ENCODE measurements at places on chromosomes 4 and X.

DNA sequence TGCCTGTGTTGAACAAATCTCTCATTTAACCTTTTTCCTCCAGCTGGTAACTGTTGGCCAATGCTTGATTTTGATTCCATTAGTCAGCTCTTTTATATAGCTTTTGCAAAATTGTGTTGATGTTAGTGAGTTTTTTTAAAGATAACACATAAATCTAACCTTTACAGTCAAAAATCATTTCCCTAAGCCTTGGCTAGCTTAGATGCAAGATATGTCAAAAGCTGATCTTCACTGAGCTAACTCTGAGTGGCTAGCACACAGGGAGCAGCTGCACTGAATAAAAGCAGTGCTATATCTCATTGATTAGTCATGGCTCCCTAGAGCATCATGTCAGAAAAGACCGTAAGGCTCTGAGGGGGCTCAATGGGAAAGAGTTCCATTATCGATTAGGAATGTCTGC, 78.7 kb downstream of the PPARGC1A start:
- DNase-seq = no peak

GRCh38 chrX:119442286-119442685, 26.0 kb upstream of the SLC25A5 start:
- no peak for DNase-seq

- peak; percentile 87 for DNase-seq
These were observed 141.4 kb downstream of the KLHL8 start for GRCh38 chr4:87078987-87079486.

- DNase-seq = no peak
These were observed 37.0 kb downstream of the SEPSECS start for GRCh38 chr4:25123236-25123635.

DNA sequence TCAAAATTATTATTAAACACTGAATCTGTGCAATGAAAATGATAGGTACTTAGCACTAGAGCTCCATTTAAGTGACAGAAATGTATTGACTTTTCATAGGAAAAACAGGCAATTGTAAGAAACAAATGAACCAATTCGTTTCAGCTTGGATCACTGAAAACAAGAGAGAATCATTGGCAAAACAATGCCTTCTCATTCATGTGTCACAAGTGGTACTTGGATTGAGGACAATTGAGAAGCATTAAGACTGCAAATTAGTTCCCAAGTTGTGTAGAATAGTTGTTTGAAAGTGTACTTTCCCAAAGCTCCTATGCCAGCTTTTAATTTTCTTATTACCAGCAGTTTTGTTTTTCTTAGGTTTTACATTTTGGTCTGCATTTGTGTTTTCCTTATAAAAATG, 20.6 kb downstream of the CNKSR2 start:
- no peak for DNase-seq

DNA sequence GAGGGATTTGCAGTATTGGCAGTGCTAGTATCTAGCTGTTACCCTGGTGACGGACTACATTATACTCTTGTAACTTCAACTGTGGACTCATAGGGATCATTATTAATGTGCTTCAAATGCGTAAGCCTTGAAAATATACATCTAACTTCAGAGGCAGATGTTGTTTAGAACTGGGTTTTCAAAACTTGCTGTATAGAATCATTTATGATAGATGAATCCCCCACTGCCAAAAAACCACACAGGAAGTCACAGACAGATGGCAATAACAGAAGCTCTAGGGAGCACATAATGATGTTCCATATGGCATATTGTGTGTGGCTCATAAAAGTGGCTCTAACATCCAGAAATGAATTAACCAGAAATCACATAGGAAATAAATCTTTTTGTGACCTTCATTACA, 62.3 kb upstream of the RELL1 start:
- DNase-seq = no peak

DNA sequence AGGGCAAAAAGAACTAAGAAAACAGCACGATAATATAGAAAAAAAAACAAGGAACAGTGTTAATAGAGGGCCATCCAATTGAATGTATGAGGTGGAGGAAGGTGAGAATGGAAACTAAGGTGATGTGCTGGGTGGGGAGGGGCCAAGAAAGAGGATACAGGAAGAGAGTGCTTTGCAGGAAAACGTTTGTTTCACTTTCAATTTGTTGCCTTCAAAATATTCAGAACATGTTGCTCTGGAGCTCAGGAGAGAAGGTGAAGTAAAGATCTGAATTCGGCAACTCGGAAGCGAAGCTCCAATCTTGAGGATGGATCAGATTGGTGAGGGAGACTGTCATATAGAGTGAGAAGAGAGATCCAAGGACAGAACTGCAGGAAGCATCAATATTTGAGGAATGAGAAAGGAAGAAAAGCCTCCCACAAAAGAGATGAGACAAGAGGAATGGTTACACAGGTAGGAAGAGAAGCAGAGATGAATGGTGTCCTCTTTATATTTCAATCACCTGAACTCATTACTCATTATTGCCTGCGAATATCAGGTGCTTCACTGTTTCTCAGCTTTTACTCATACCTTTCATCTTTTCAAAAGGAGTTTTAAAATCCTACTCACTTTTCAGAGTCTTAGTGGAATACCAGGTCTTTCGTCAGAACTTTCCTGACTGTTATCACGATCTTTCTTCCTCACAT, 14.7 kb upstream of the SEC24D start:
- DNase-seq = peak; percentile 31
